GF-D8 (cell line): ENCODE measurements at places on chromosomes 1 and 21.

DNA sequence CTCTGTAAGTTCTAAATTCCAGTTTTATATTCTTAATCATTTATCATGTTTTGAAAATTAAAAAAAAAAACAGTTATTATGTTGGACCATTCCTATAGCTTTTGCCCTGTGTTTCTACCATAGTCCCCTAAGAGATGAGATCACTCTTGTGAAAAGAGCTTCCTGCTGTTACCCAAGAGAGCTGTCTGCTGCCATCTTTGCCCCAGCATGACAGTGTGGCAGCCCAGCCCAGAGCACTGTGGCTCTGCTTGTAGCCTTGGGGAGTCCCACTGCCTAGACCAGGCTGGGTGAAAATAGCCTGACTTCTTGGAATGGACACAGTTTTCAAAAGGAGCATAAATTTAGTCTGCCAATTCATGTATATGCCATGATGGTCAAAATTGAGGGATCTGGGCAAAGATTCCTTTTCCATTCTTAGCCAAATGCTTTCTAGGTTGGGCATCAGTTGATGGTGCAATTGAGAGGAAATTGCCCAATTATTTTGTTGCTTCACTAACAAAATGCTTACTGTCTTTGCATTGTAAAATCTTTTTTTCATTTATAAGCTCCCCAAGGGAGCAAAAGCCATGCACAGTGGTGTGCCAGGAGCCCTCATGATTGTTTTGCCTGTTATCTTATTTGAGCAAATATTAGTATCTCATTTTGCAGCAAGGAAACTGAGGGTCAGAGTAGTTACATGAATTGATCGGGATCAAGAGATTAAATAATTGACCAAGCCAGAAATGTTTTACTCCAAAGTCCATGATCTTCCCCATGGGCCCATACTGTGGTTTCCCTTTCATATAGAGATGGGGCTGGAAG, 72.8 kb downstream of the ETS2 start:
- DNase-seq = no peak

- DNase-seq = no peak
Measured at GRCh38 chr1:10835822-10836421, 39.5 kb upstream of the CASZ1 start.

DNA sequence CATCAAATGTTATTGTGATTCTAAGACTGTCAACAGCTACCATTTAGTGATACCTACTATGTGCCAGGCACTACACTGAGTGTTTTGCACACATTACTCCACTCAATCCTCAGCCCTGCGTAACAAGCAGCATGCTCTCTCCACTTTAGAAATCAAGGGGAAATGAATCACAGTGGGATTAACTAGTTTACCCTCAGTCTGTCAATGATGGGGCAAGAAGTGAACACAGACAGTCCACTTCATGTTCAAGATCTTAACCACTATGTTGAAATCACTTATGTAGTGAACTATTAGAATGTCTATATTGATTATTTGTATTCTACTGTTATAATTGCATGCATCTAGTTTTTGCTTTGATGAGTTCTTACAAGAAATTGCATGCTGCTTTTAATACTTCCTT, 165.3 kb downstream of the LTN1 start:
- no peak for DNase-seq

DNA sequence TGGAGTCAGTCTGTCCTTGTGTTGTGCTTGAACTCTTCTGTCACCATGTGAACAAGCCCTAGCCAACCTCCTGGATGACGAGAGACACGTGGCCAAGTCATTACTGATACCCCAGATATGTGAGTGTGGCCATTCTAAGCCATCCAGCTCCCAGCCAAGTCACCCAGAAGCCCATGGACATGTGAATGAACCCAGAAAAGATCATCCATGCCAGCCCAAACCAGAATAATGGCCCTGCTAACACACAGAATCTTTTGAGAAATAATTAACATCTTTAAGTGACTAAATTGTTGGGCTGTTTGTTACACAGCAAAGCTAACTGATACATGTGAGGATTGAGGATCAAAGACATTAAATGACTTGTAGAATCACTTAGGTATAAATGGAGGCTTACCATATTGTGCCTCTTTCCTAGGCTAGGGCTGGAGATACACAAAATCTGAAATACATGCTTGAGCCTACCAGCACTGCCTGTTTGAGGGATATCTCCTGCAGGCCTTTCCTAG, 38.2 kb downstream of the KANK4 start:
- DNase-seq = no peak

- DNase-seq = no peak
Measured at GRCh38 chr1:62685431-62685859, 2.7 kb downstream of the DOCK7 start.

GRCh38 chr1:101167891-101168290, 68.9 kb upstream of the S1PR1 start:
- DNase-seq = no peak

DNA sequence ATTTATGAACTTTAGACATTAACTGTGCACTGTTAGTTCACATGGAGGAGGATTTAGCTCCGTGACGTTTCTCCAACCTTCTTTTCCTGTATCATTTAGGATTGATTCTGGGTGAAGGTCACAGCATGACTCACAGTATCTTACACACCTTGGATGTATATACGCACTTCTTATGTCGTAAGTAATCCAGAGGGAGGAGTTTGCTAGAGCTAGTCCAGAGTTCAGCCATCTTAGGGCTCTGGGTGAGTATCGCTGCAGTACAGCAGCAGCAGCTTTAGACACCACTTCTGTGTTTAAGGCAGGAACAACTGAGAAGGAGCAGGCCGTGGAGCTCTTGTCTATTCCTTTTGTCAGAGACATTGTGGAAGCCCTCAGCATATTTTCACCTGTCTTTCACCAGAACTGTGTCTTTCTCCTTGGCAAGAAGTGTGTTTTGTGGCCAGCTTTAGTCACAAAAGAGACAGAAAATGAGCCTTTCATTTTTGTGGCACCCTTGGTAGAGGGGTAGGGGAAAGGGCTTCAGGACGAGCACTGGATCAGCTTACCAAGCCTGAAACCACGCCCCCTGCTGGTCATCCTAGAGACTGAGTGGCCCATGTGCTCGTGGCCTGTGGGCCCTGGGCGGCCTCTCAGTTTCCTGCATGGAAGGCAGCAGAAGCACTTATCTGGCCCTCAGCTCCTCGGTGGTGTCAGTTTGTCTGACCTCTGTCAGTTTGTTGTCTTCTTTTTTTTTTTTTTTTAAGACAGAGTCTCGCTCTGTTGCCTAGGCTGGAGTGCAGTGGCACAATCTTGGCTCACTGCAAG, 64.0 kb downstream of the ADARB1 start:
- DNase-seq = peak; percentile 11

DNA sequence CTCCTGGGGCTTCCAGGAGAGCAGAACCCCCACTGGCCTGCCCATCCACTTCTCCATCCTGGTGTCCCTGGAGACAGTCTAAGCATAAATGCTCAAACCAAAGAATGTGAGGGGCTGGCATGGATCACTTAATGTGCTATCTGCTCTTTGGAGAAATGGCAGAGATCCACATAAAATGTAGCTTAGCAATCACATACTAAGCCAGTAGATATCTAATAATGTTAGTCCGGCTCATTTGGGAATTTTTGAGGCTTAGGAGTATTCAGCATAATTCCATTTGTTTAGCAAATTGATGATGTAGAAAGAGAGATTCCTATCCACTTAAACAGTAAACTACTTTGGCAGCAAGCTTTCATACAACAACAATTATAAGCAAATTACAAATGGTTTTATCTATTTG, 90.7 kb downstream of the TENT5C start:
- DNase-seq = no peak

GRCh38 chr1:192983349-192983980, 75.7 kb downstream of the UCHL5 start:
- no peak for DNase-seq

GRCh38 chr1:97350241-97350640, 570.6 kb downstream of the DPYD start:
- DNase-seq = no peak

DNA sequence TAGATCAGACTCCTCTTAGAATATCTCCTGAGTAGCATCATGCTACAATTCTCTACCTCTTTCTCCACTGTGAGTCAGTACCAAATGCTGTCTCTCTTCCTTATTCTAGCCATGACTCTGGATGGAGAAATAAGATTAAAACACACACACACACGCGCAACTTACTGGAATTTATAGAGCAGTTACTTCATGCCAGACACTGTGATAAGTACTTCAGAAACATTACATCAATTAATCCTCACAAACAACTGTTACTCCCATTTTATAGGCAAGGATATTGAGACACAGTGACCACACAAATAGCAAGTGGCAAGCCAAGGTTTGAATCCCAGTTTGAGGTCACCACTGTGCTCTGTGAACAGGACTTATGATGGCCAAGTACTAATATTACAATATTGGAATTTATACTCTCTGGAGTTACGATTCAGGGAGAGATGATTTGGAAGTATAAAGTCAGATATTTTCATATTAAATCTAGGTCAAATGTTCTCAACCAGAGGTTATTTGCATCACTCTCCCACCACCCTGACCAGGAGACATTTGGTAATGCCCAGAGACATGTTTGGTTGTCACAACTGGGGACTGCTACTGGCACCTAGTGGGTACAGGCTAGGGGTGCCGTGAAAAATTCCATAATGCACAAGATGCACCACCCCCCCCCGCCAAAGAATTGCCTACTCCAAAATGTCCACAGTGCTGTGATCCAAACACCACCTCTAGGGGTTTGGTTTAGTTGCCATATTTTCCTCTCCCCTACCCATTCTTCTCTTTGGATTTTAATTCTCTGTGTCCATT, 221.6 kb downstream of the LTN1 start:
- no peak for DNase-seq

- DNase-seq = no peak
Measured at GRCh38 chr21:46110499-46111192, 12.7 kb downstream of the COL6A2 start.

DNA sequence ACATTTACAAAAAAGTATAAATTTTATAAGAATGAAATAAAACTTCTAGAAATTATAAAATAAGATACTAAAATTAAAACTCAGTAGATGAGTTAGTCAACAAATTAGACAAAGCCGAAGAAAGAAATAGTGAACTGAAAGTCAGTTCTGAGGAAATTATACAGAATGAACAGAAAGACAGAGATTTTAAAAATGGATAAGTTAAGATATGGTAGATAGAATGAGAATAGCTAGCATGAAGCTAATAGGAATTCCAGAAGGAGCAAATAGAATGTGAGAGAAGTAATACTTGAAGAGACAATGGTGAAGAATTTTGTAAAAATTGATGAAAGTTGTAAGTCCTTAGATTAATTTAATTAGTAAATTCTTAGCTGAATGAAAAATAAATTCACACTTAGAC, 430.4 kb upstream of the RUNX1 start:
- DNase-seq = no peak

GRCh38 chr1:30159015-30159414, 564.4 kb downstream of the MATN1 start:
- no peak for DNase-seq
